ENCODE measurements at places on chromosomes 1 and 21.

DNA sequence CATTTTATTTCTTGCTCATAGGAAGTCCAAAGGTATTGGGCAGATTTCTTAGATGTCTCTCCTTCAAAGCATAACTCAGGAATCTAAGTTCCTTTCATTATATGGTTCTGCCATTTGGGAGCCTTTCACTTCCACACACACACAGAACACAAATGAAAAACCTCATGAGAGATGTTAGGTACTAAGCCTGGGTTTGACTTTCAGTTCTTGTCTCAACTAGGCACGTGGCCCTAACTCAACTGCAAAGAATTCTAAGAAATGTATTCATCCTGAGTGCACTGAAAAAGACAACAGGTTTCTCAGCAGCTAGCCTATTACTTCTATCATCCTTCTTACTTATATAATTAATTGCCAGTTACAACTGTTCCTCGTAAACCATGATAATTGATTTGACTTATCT is 190.0 kb upstream of the SAMSN1 start:
- no peak for DNase-seq
- H3K27me3 ChIP-seq, result no peaks in the 10 kb centered on the region
- H3K4me3 ChIP-seq, result no peak overlapping the region
- peaks cover 35% of the 10 kb centered on the region for H3K4me1 ChIP-seq
- peak overlapping the region; percentile 59 for H3K27ac ChIP-seq

- H3K36me3 ChIP-seq, result no peaks in the 10 kb centered on the region
- no peak for DNase-seq
- no peak overlapping the region for H3K27ac ChIP-seq
These were observed 86.0 kb upstream of the ZBTB40 start for GRCh38 chr1:22365331-22366295.

- no peaks in the 10 kb centered on the region for H3K36me3 ChIP-seq
- H3K4me3 ChIP-seq, result peak within 1 kb of the TSS; percentile 35
- no peak within 1 kb of the TSS for H3K27ac ChIP-seq
- H3K4me1 ChIP-seq, result peaks cover 22% of the 10 kb centered on the region
These were observed at the start of gene NES for GRCh38 chr1:156676820-156677615. Gene NES (minus strand): TSS chr1:156677407. CDS start chr1:156677264, 143 bp downstream.

- no peak for DNase-seq
- H3K36me3 ChIP-seq, result peaks cover 87% of the 10 kb centered on the region
- no peaks in the 10 kb centered on the region for H3K27me3 ChIP-seq
- no peak overlapping the region for H3K4me3 ChIP-seq
- peaks cover 70% of the 10 kb centered on the region for H3K4me1 ChIP-seq
- H3K27ac ChIP-seq, result peak overlapping the region; percentile 66
These were observed 12.5 kb upstream of the MATN1 start for GRCh38 chr1:30735668-30736498.

- H3K4me1 ChIP-seq, result no peaks in the 10 kb centered on the region
- H3K27me3 ChIP-seq, result no peaks in the 10 kb centered on the region
- H3K4me3 ChIP-seq, result no peak overlapping the region
- H3K27ac ChIP-seq, result no peak overlapping the region
These were observed 395.1 kb downstream of the HLX start for GRCh38 chr1:221274373-221274772.

DNA sequence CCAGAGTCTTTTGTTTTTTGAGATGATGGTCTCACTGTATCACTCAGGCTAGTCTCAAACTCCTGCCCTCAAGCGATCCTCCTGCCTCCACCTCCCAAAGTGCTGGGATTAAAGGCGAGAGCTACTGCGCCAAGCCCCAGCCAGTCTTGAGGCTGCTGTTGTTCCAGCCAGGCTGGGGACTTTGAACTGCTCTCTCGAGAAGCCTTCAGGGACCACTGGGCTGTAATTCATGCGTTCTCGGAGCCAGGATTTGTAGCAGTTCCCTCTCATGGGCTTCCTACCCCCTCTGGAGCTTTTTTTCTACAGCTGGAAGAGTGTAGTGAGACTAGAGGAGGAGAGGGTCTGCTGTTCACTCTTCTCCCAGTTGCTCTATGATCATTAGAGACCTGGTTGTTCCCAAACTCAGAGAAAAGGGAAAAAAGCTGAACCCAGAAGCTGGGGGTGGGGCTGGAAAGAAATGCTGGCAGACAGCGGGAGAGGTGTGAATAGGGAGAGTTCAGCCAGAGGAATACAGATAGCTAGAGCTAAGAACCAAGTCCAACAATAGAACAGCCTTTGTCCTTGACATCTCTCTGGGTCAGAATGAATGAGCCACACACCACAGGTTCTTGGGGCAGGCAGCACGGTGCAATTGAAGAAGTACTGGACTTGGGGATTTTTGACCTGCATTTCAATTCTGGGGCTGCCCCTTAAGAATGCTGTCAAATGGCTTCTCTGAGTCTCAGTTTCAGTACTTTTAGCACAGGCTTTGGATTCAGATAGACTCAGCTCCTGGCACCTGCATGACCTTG is 13.2 kb upstream of the SLC41A1 start:
- no peak for DNase-seq
- H3K4me3 ChIP-seq, result peak overlapping the region; percentile 26
- H3K27me3 ChIP-seq, result no peaks in the 10 kb centered on the region

GRCh38 chr1:15122331-15122730 is 31.2 kb upstream of the TMEM51 start:
- no peak overlapping the region for H3K4me3 ChIP-seq
- H3K27ac ChIP-seq, result no peak overlapping the region
- no peaks in the 10 kb centered on the region for H3K4me1 ChIP-seq
- DNase-seq, result no peak
- no peaks in the 10 kb centered on the region for H3K36me3 ChIP-seq
- H3K27me3 ChIP-seq, result peaks cover 2% of the 10 kb centered on the region

GRCh38 chr1:21663248-21663950 is 5.8 kb downstream of the RAP1GAP start:
- no peak overlapping the region for H3K4me3 ChIP-seq
- DNase-seq, result peak; percentile 11

DNA sequence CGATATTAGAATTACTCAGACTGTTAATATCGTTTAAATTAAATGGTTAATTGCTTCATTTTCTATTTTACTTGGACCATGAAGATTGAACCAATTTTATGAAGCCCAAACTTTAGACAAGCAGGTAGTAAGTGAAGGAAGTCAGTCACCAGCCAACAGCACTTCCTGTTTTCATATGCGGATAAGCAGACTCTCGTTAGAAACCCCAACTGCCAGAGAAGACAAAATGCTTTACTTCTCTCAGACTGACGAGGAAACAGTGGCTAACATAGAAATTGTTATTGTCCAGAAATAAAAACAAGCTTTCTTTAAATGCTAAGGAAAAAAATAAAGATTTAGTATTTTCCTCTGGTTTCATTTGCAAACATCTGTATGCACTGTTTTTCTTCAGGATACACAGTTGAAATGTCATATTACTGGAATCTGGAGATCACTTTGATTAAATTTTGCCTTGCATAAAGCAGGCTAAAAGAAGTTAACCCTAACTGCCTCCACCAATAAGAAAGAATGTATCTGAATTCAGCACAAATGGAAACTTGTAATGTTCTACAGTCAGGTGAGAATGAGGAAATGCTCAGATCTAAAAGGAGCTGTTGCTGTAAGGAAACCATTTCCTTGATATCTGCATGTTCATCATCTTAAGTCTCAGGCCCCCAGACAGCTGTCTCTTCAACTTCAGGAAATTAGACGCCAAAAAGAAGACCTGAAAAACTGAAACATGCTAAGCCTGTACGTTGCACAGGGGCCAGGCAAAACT is 129.8 kb upstream of the SAMSN1 start:
- peak overlapping the region; percentile 90 for H3K27ac ChIP-seq
- peak overlapping the region; percentile 46 for H3K4me3 ChIP-seq
- H3K4me1 ChIP-seq, result peaks cover 60% of the 10 kb centered on the region
- no peaks in the 10 kb centered on the region for H3K27me3 ChIP-seq
- DNase-seq, result no peak

DNA sequence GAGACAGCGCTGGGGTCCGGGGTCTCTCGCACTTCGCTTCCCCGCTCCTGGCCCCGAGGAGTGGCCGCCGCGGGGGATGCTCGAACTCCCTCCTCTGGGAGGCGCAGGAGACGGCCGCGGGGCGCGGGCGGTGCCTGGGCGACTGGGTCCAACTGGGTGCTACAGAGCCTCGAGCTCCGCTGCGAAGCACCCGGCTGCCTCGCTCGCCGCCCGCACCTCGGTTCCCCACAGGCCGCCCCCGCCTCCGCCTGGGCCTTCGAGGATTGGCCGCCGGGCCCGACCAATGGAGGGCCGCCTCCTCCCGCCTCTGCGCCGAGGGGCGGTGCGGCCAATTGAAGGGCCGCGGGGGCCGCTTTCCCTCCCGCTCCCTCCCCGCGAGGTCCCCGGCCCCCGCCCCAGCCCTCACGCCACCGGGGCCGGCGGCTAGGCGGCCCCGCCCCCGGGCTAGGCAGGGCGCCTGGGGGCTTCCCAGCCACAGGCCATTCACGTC is at the start of gene CNN3:
CNN3 (minus strand) TSS at position 196 of the 490 bp plus-strand sequence. CDS start 216 bp downstream, outside the sequence.
- H3K27me3 ChIP-seq, result peaks cover 15% of the 10 kb centered on the region
- H3K4me1 ChIP-seq, result peaks cover 30% of the 10 kb centered on the region
- H3K4me3 ChIP-seq, result peak within 1 kb of the TSS; percentile 86
- no peaks in the 10 kb centered on the region for H3K36me3 ChIP-seq
- H3K27ac ChIP-seq, result peak within 1 kb of the TSS; percentile 86
- DNase-seq, result peak; percentile 74

- peak within 1 kb of the TSS; percentile 86 for H3K4me3 ChIP-seq
- DNase-seq, result peak; percentile 96
- peaks cover 13% of the 10 kb centered on the region for H3K36me3 ChIP-seq
- H3K4me1 ChIP-seq, result peaks cover 66% of the 10 kb centered on the region
These were observed at the start of gene GNB1 for GRCh38 chr1:1890506-1891348. Gene GNB1 (minus strand): TSS chr1:1891087. CDS start chr1:1825453, 65,634 bp downstream.

DNA sequence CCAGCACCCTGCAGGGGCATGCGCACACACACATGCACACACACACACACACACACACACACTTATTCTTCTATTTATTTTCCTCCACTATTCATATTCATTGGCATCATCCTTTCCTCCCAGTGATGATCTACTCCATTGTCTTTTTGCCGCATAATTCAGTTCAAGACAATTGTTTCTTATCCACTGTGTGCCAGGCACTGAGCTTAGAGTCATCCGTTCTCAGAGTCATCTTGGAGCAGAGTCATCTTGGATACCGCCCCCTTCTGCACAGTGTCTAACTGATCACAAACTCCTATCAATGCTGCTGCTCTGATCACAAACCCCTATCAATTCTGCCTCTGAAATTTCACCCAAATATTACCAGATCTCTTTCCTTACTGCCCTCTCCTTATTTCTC is 102.8 kb upstream of the PROX1 start:
- no peaks in the 10 kb centered on the region for H3K27me3 ChIP-seq
- no peaks in the 10 kb centered on the region for H3K36me3 ChIP-seq
- H3K4me3 ChIP-seq, result no peak overlapping the region
- H3K4me1 ChIP-seq, result no peaks in the 10 kb centered on the region
- no peak for DNase-seq
- no peak overlapping the region for H3K27ac ChIP-seq

GRCh38 chr1:177571485-177572076 is 398.3 kb downstream of the SEC16B start:
- no peaks in the 10 kb centered on the region for H3K36me3 ChIP-seq
- H3K4me3 ChIP-seq, result no peak overlapping the region
- H3K27me3 ChIP-seq, result no peaks in the 10 kb centered on the region
- DNase-seq, result no peak
- H3K4me1 ChIP-seq, result no peaks in the 10 kb centered on the region

GRCh38 chr1:207603777-207604176 is 41.2 kb upstream of the CR1L start:
- no peak for DNase-seq
- no peaks in the 10 kb centered on the region for H3K27me3 ChIP-seq
- H3K36me3 ChIP-seq, result peaks cover 45% of the 10 kb centered on the region

DNA sequence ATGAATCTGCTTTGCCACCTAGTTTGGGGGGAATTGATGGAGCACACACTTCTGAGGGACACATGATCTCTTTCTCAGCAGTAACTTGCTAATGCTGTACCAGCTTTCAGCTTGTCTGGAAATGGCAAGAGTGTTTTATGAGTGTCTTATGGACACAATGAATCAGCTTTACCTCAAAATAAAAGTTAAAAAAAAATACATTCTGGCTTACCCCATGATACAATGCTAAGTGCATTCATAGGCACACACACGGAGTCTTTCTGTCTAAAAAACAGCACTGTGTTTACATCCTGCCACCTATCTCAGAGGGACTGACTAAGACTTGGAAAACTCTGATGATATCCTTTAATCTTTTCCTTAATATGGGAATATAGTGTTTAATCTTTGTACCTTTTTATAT is 455.5 kb upstream of the ADAMTS5 start:
- no peak for DNase-seq
- no peak overlapping the region for H3K27ac ChIP-seq
- H3K4me1 ChIP-seq, result no peaks in the 10 kb centered on the region
- no peaks in the 10 kb centered on the region for H3K36me3 ChIP-seq
- H3K4me3 ChIP-seq, result no peak overlapping the region
- no peaks in the 10 kb centered on the region for H3K27me3 ChIP-seq

DNA sequence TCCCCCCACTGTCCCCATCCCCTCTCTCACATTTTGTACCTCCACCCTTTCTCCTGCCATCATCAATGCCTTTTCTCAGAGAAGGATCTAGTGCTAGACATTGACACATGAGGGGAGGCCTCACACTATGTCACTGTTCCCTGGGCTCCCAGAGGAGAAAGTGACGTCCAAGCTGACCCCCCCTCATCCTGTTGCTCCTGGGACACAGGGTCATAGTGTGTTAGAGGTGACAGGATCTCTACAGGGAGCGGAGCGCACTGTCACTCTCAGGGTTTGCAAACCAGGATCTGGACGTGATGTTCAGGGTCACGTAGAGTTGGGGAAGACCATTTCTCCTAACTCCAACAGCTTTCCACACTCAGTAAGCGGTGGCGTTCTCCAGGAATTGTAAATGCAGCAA is 2.6 kb downstream of the NCMAP start:
- H3K27me3 ChIP-seq, result peaks cover 16% of the 10 kb centered on the region
- H3K36me3 ChIP-seq, result no peaks in the 10 kb centered on the region
- DNase-seq, result no peak
- peaks cover 10% of the 10 kb centered on the region for H3K4me1 ChIP-seq
- H3K27ac ChIP-seq, result no peak overlapping the region

GRCh38 chr1:69836971-69837636 is 269.4 kb downstream of the LRRC7 start:
- H3K27me3 ChIP-seq, result no peaks in the 10 kb centered on the region
- DNase-seq, result no peak
- H3K36me3 ChIP-seq, result no peaks in the 10 kb centered on the region
- H3K4me1 ChIP-seq, result no peaks in the 10 kb centered on the region
- no peak overlapping the region for H3K4me3 ChIP-seq

- H3K4me3 ChIP-seq, result peak overlapping the region; percentile 50
- DNase-seq, result no peak
- peaks cover 44% of the 10 kb centered on the region for H3K4me1 ChIP-seq
- peaks cover 17% of the 10 kb centered on the region for H3K36me3 ChIP-seq
These were observed 10.5 kb downstream of the ARID1A start for GRCh38 chr1:26706315-26706714.

- no peak overlapping the region for H3K4me3 ChIP-seq
- H3K27me3 ChIP-seq, result peaks cover 20% of the 10 kb centered on the region
- no peaks in the 10 kb centered on the region for H3K4me1 ChIP-seq
- DNase-seq, result no peak
- H3K36me3 ChIP-seq, result no peaks in the 10 kb centered on the region
These were observed 5.6 kb upstream of the S100A8 start for GRCh38 chr1:153396461-153396860.
